Mucosa of descending colon (tissue), 3 donors: ENCODE measurements at places on chromosomes 16 and 17.

GRCh38 chr16:89173174-89173921, 1.8 kb downstream of the CDH15 start:
- no peak for DNase-seq

DNA sequence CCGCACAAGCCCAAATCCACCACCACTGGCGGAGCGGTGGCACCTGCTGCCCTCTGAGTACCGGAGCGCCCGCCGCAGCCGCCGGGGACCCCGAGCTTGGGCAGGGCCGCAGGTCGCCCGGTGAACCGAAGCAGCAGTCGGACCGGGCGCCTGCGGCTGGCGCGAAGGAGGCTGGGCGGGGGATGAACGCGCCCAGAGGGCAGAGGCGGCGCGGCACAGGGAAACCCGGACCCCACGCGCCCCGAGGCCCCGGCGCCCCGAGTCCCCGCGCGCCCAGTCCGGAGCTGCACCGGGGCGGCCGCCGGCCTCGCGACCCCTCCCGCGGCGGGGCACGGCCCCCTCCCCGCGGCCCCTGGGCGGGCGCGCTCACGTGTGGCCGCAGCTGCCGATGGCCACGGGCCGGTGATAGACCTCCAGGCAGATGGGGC, 393 bp downstream of the RNF166 start:
- no peak for DNase-seq

GRCh38 chr17:80414508-80414802, 512 bp upstream of the ENDOV start:
- DNase-seq: no peak

DNA sequence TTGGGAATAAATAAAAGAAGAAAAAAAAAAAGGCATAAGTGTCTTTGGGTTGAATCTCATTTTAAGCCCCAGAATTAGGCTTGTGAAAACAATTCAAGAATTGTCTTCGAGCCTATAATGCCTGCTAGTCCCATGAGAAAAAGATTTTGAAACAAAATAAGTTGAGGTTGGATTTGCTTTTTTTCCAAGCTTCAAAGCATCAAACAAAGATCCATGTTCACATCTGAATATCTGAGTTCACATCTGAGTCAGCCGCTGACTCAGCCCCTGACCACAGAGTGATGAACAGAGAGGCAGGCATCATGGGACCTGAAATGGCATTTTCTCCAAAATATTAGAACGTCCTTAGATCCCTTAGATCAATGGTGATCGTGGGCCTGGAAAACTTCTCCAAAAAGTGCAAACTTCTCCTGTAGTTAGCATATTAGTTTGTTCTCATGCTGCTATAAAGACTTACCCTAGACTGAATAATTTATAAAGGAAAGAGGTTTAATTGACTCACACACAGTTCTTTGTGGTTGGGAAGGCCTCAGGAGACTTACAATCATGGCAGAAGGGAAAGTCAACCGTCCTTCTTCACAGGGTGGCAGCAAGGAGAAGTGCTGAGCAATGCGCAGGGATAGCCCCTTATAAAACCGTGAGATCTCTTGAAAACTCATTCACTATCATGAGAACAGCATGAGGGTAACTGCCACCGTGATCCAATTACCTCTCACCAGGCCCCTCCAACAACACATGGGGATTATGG, 294.6 kb upstream of the HSBP1 start:
- no peak for DNase-seq

DNA sequence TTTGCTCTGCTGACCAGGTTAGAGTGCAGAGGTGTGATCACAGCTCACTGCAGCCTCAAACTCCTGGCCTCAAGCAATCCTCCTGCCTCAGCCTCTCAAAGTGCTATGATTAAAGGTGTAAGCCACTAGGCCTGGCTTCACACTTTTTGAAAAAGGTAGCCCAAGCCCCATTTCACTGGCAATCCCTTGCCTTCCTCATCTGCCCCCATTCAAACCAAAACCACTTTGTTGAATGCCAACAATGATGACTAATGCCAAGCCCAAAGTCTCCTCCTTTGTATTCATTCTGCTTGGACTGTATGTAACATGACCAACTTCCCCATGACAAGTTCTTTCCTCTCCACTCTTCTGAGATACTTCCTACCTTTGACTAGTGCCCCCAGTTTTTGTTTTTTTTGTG, 33.1 kb downstream of the N4BP1 start:
- DNase-seq: no peak

- no peak for DNase-seq
Measured at GRCh38 chr17:17725011-17725751, 43.9 kb downstream of the RAI1 start.

GRCh38 chr16:72171236-72171635, 719 bp downstream of the PMFBP1 start:
- DNase-seq: no peak

DNA sequence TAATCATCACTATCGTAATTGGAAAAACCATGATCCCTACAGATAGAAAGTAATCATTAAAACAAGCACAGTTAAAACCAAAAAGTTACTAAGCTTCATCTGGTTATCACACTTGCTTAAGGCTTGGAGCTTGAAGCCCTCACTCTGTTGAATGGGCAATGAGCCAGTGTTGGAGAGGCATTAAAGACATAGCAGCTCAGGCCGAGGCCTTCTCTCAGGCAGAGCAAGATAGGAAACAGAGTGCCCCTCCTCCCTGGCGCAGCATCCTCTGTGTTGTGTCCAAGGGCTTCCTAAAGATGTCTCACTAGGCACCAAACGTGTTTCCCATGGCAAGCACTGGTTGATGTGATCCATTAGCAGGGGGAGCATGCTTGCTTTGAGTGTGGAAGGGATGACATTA, 34.9 kb upstream of the LGALS9 start:
- DNase-seq: no peak

- no peak for DNase-seq
Measured at GRCh38 chr17:72110231-72110941, 10.4 kb upstream of the SOX9 start.

DNA sequence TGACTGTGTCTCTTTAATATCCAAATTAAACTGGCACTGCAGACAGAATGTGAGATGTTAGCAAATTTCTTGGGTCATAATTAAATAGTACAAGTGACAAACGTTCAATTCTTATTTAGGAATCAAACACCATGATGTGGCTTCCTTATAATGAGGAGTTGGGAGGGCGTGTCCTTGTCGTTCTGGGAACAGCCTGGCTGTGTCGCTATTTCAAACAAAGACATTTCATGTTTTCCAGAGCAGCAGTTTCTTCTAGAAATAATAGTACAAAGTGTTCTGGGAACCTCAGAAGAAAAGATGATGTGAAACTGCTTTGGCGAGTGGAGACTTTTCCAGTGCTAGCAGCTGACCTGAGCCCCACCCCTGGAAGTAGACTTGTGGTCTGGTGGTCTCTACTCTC, 301.7 kb upstream of the N4BP1 start:
- no peak for DNase-seq

DNA sequence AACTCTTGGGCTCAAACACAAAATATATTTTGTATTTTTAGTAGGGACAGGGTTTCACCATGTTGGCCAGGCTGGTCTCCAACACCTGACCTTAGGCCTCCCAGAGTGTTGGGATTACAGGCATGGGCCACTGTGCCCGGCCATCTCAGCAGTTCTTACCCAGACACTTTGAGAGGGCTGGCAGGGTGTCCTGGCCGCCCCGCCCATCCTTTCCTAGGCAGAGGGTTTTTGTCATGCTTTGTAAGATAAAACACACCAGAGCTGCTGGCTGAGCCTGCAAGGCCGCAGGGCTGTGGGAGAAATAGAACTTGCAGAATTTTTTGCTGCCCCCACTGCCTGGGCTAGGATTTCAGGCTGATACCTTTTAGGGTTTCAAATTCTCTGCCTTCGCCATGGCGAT, 8.7 kb downstream of the PPL start:
- no peak for DNase-seq

GRCh38 chr16:20918486-20919239, 18.1 kb downstream of the LYRM1 start:
- DNase-seq: no peak

DNA sequence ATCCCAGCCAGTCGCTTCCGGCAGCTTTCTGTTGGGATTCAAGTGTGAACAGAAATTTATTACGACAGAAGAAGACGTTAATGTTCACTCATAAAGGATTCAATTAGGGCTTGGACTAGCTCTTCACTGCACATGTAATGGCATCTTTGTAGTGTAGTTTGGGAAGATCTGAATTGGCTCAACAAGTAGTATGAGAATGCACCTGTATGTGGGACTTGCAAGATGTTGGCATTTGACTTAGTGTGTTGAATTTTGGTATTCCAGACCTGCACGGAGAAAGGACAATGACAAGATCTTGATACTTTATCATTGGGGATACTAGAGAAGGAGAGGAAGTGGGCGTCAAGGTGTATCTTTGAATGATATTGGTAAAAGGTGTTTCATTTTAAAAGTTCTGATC, 1.2 kb downstream of the PSMD11 start:
- no peak for DNase-seq

DNA sequence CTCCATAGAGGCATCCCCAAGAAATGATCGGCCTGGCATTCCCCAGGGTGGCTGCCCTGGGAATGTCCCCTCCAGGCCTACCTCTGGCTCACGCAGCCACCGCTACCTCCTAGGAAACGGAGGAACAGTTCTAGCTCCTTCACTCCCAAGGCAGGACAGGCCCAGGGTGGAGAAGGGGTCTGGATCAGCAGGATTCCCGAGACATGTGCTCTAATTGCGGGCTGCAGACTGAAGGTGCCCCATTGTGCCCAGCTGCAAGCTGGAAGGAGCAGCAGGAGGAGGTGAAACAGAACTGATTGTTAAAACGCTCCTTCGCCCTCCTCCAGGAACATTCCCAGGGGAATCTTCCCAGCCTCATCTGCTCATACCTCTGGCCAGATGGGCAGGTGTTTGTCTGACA, 40.8 kb downstream of the SCNN1G start:
- DNase-seq: no peak

DNA sequence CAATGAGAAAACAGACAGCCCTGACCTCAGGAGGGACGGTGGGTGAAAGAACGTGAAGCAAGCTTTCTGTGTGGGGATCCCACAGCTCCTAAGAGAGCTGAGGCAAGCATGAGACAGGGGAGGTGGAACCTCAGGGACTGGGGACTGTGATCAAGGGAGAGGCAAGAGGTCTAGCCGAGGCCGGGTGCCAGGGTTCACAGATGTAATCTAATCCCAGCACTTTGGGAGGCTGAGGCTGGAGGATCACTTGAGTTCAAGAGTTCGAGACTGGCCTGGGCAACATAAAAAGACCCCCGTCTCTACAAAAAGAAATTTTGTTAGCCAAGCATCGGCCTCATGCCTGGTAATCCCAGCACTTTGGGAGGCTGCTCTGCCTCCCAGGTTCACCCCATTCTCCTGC, 4.5 kb upstream of the ADAM11 start:
- DNase-seq: no peak

GRCh38 chr17:13593021-13593751, 8.5 kb downstream of the HS3ST3A1 start:
- DNase-seq: no peak

- DNase-seq: peak; percentile 89
Measured at GRCh38 chr17:67993153-67993997, 2.9 kb downstream of the C17orf58 start.

DNA sequence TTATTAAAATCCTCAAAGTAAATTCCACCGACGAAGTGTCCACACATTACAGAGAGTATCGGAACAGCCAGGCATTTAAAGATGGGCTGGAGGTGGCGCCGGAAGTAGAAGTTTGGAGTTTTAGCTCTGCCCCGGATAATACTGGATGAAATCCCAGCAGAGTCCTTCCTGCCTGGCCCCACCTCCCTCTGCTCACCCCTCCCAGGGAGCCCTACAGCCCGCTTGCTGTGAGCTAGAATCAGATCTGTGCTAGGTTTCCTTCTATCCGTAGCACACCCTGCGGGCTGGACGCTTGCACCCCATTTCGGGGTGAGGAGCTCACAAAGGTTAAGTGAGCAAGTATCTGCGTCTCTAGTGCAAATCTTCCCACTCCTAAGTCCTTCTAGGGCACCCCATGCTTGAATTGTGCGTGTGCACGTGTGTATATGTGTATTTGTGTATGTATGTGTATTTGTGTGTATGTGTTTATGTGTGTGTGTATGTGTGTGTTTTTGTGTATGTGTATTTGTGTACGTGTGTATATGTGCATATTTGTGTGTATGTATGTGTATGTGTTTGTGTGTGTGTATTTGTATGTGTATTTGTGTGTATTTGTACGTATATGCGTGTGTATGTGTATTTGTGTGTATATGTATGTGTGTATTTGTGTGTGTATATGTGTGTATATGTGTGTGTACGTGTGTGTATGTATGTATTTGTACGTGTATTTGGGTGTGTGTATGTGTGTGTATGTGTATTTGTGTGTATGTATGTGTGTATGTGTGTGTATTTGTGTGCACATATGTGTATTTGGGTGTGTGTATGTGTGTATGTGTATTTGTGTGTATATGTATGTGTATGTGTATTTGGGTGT, 61.4 kb downstream of the HAPSTR1 start:
- no peak for DNase-seq

DNA sequence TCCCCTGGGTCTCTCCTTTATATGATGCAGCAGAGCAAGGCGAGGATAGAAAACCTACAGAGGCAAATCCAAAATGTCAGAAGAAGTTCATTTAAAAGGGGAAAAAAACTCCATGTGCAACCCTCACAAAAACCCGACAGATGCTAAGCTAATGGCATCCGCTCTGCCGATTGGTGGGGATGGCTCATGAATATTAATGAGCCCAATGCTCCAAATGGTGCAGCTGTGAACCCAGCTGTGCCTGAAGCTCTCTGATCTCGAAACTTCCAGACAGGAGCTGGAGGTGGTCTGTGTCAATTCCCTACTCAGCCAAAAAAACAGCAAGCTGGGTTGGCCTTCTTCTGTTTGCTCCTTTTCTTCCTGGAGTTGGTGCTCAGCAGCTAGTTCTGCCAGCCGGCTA, 15.5 kb downstream of the SNX11 start:
- no peak for DNase-seq

- DNase-seq: peak; percentile 35
Measured at GRCh38 chr16:11580451-11581086, 6.2 kb downstream of the LITAF start.

- no peak for DNase-seq
Measured at GRCh38 chr16:49250689-49251088, 30.9 kb downstream of the CBLN1 start.

- no peak for DNase-seq
Measured at GRCh38 chr17:81404558-81405165, 9.4 kb downstream of the BAHCC1 start.

DNA sequence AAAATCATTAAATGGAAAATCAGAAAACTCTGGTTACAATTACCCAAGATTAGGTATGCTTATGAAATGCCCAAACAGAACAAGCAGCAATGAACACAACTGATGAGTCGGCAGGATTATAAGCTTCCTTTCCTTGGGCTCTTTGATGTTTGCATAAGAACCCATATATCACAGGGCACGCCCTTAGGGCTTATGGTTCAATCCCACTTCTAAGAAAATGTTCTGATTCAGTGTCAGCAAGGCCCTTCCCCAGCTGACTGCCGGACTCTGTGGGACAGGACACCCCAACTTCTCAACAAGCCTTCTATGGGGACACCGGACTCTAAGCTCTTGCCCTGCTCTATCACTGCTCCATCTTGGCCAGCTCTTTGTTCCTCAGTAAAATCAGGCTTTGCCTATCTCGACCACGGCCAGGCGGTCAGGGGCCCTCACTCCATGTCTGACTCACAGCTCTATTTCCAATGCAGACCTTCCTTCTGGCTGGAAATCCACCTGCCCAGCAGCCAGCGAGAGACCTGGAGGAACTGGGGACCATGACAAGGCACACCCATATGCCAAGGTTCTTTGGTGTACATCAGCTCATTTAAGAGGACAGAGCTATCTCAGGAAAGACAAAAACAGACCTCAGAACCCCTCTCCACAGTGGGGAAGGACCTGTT, 26.8 kb downstream of the LITAFD start:
- no peak for DNase-seq

GRCh38 chr16:53863861-53864260, 159.9 kb downstream of the FTO start:
- DNase-seq: no peak
